AG09309 (cell line): ENCODE measurements at places on chromosomes 13 and 19.

DNA sequence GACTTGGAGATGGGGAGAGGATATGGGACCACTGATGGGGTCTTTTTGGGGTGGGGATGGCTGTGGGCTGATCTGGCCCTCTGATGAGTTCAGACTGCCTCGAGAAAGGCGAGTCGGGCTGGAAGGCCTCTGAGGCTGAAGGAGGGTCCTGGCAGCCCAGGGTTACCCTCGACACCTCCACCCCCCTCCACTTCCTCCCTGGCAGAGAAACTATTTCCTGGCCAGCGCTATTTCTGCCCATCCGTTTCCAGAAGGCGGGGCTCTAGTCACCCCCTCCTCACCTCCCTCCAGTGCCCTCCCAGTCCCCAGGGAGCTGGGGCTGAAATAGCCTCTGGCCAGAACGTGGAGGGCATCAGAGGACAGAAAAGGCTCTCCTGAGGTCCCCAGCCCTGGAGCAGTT, 9.7 kb downstream of the EXOC3L2 start:
- no peak for DNase-seq

DNA sequence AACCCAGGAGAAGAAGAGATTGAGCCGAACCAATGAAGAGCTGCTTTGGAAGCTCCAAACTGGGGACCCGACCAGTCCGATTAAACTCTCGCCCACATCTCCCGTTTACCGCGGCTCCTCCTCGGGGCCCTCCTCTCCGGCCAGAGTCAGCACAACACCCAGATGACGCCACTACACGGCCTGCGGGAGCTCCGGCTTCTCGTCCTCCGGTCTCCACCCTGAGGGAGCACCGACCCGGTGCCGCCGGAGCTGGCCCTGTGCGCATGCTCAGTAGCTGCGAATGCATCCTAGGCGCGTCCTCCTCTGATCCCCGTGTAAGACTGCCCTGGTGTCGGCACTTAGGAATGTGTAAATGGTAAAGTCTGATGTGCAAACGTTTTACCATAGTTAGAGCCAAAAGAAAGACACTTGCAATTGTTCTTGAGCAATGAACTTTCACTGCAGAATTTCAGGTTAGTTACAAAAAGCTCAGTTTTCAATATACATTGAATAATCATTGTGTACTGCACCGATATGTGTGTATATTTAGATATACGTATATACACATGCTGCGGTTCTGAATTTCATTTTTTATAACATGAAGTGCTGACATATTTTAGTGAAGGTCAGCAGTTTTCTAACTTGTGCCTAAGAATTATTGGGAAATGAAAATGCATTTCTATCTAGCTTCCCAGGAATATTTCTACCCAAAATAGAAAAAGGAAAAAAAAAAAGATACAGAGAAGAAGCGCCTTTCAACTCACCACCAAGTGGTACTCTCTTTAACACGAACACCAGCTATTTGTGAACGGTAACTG, 92.2 kb downstream of the SLC7A1 start:
- DNase-seq: no peak

DNA sequence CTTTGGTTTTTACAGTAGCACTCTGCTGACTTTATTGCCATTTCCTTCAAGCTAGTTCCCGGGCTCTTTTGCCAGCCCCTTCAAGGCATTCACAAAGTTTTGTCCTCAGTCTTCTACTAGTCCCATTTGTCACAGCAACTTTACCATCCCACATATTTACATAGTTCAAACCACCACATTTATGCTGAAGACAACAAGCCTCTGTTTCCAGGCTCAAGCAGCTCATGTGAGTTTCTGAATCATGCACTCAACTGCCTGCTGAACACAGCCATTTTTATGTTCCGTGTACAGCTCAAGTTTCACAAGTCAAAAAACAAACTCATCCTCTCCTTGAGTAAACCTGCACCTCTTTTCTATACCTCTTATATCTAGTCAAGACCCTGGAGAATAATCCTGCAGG, 977.0 kb upstream of the SLC10A2 start:
- DNase-seq: no peak

- no peak for DNase-seq
Observed at GRCh38 chr19:7622933-7623685, 6.2 kb downstream of the XAB2 start.

DNA sequence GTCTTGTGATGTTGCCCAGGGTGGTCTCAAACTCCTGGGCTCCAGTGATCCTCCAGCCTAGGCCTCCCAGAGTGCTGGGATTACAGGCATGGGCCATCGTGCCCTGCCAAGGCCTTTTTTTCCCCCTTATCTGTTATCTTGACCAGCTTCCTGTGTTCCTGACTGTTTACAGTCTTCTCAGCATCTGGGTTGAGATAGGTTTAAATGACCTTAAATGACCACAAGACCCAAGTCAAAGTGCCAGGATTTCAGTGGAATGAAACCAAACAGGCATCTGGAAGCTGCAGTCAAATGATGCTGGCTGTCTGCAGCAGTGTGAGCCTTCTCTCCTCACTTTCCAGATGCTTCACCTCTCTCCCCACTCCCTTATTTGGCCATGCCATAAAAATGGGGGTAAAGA, 114.2 kb upstream of the CLDN10 start:
- DNase-seq: no peak

- no peak for DNase-seq
Observed at GRCh38 chr19:36605101-36605876, at the start of gene ZNF382. Gene ZNF382 (plus strand): TSS chr19:36605313. CDS start chr19:36609915, 4,602 bp downstream.

- no peak for DNase-seq
Observed at GRCh38 chr19:610801-611480, 21.3 kb downstream of the HCN2 start.

DNA sequence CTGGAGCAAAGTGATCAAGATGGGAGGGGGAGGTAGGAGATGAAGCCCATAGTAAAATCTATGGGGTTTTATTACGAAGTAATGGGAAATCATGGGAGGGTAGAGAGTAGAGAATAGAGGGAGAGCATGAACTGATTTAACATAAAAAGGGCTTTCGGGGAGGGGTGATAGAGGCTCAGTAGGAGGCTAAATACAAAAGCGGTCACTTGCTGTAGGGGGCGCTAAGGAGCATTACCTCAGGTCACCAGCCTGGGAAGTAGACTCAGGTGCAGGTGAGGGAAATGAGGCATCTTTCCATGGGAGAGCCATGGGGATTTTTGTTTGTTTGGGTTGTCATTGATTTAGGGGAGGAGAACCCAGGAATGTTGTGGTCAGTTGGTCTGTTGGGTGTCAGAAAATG, 14.1 kb downstream of the KRTDAP start:
- no peak for DNase-seq

DNA sequence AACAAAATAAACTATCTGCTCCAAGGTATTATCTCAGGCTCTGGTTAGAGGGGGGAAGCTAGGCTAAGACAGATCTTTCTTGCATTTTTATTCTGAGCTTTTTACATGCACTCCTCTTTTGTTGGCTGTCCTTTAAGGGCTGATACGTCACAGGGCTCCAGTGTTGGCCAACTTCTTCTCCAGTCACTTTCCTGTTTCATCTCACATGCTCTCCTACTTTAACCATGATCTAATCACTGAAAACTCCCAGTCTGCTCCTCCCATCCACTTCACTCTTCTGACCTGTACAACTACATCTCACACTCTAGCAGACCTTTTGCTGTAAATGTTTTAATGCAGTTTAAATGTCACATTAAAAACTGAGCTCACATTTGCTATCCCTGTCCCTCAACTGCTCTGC, 510.0 kb upstream of the KLF12 start:
- DNase-seq: no peak

DNA sequence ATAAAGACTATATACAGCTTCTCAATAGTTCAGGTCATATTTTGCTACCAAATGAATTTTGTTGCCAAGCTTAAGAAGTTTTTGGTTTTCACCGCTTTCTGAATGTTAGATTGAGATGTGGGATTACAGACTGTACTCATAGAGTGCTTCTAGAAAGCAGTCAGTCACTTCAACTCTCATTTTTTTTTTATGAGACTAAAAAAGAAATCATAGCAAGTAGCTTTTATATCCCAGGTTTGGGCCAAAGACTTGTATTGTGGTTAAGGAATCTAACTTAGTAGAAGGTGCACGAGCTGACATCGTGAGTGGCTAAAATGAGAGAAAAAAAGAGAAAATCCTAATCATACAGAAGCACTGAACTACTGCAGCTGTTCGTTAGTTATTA, 2.2 kb upstream of the USPL1 start:
- no peak for DNase-seq

DNA sequence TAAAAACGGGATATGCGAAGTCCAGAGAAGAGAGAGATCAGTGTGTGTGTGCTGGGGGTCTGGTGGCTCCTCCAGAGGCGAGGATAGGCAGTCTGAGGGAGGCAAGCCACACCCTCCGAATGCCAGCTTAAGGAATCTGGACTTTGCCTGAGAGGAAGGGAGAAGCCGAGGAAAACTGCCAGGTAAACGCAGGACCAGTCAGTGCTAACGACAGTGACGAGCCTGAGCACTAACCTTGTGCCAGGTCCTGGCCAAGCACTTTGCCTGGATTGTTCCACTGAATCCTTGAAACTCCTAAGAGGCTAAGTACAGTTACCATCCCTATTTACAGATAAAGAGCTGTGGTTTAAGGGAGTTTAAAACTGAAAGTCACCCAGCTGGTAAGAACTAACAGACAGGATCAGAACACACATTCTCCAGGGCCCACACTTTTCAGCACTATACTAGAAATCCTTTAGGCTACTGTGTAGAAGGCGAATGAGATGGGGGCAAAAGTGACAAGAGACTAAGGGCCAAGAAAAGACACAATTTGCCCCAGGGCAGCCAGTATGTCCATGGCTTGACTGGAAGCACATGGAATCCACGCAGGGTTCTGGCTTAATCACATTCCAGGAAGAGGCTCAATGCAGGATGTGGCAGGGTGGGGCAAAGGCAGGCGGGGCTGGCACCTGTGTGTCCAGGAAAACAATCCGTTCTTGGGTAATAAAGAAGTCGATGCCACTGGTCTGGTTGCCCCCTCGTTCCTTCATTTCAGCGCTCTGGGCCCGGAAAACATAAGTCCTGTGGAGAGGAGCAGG, 15.1 kb downstream of the SMG9 start:
- DNase-seq: no peak

DNA sequence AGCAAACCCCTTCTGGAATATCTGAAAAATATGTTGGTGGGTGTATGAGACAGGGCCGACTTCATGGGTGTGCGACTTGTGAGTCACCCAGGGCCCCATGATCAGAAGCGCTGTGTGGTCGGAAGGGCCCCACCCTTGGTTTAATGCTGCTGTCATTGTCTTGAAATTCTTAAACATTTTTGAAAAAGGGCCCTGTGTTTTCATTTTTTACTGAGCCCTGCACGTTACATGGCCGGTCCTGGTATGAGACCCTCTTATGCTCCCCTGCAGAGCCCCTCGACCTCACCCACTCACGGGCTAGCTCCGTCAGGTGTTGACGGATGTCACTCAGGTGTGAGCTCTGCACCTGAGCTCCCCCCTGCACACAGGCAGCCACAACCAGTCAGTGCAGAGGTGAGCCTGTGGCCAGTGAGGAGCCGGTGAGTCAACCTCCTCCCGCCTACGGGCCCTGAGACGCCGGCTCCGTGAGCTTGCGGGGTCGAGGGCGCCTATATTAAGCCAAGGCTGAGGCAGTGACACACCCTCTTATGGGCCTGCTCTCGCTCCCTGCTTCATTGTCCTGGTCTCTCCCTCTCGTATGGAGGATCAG, 27.7 kb downstream of the GADD45B start:
- DNase-seq: no peak

DNA sequence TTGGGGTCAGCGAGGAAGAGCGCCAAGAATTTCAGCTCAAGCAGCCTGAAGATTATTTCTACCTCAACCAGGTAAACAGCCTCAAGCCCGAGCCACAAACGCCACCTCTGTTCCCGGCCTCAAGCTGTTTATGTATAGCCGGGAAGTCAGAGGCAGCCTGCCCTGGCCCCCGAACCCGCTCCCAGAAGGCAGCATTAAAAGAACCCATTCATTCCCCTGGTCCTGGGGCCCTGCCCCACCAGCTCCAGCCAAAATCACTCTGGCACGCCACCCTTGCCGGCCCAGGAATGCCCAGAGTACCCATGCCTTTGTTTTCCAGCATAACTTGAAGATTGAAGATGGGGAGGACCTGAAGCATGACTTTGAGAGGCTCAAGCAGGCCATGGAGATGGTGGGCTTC, 61.2 kb upstream of the USE1 start:
- DNase-seq: no peak

- DNase-seq: peak; percentile 29
Observed at GRCh38 chr13:46633416-46633815, 80.4 kb downstream of the LRCH1 start.

DNA sequence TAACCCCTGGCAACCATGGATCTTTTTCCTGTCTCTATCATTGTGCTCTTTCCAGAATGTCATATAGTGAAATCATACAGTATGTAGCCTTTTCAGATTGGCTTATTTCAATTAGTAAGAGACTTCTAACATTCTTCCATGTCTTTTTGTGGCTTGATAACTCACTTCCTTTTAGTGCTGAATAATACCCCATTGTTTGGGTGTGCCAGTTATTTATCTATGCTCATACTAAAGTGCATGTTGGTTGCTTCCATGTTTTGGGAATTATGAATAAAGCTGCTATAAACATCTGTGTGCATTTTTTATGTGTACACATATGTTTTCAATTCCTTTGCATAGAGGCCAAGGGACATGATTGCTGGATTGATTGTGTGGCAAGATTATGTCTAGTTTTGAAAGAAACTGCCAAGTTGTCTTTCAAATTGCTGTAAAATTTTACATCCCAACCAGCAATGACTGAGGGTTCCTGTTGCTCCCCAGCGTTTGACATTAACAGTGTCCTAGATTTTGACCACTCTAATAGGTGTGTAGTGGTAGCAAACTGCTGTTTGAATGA, 358.9 kb downstream of the ITGBL1 start:
- no peak for DNase-seq

GRCh38 chr13:80527400-80527799, 186.5 kb upstream of the SPRY2 start:
- no peak for DNase-seq

- DNase-seq: no peak
Observed at GRCh38 chr19:18441804-18442788, 4.2 kb upstream of the ISYNA1 start.

DNA sequence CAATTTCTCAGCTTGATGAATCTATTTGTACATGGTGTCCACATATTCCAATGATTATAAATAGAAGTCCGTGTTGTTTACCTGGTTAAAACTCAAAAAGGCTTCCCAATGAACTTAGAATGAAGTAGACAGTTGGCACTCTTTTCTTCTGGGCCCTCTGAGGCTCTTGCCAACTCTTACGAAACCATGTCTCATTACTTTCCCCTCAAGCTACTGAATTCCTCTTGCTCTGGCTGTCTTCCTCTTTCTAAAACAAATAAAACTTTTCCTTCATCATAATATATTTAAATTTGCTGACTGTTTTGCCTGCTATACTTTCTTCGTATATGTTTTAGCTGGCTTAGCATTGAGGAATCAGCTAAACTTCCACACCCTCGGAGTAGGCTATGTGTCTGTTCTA, 139.7 kb downstream of the SLITRK6 start:
- DNase-seq: no peak

GRCh38 chr13:32936716-32937115, 79.5 kb upstream of the KL start:
- no peak for DNase-seq

GRCh38 chr13:87536899-87537298, 134.3 kb upstream of the SLITRK5 start:
- DNase-seq: no peak
